CD14-positive monocyte (primary cell): ENCODE measurements at places on chromosomes 6 and 20.

GRCh38 chr6:33607784-33608161, 13.3 kb upstream of the ITPR3 start:
- no peak for DNase-seq

GRCh38 chr20:11267131-11267761, 593.4 kb upstream of the JAG1 start:
- no peak for DNase-seq

DNA sequence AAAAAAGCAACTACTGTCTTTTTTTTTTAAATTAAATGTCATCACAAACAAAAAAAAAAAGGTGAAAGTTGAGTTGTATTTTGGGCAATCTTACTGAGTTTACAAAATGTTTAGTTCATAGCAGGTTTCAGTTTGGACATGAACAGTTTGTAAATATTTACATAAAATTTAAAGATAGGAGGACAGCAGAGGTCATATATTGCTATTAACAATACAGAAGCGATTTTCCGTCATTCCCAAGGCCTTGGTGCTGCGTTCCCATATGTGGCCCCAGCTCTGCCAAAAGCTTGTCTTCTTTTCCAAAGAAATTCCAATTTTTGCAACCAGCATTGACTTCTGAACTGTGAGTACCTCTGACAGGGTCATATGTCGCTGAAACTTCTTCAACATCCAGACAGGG, 5.1 kb downstream of the BACH2 start:
- DNase-seq, result no peak

GRCh38 chr20:39849171-39849570, 839.9 kb downstream of the MAFB start:
- DNase-seq, result no peak

- DNase-seq, result no peak
These were observed 2.2 kb downstream of the SNTA1 start for GRCh38 chr20:33441142-33441955.

- DNase-seq, result no peak
These were observed 42.9 kb downstream of the HDGFL1 start for GRCh38 chr6:22612236-22612635.

DNA sequence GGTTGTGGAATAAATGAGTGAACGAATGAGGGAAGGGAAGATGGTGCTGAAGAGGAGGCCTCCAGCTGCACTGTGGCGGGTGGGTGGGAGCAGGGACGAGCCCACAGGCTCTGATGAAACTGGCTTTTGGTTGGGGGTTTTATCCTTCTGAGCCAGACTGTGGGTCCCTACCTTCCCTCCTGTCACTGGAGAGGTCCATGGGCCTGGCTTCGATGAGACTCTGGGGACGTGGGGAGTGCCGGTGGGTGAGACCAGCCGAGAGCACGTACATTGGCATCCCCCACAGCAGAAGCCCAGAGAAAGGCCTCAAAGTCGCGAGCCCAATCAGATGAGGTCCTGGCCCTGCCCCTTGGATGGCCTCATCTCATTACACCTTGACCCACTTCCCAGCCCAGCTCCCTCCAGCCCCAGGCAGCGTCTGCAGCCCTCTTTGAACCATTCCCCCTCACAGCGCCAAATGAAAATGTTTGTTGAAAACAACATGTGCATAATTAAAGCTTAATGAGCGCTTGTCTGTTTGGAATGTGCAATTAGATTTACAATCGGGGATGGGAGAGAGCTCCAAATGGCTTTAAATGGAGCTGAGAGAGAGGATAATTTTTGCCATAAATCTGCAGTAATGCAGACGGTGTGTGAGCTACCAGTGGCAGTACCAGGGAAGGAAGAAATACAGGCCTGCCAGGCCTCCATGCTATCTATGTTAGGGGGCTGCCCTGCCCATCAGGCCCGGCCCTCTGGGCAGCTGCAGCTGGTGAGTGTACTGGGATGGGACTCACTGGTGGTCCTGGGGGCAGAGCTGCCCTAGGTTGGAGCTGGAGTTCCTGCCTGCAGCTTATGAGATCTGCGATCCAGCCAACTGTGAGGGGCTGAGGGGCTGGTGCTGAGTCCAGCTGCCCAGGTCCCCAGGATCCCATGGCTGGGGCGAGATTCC, 47.2 kb downstream of the TOX2 start:
- no peak for DNase-seq

DNA sequence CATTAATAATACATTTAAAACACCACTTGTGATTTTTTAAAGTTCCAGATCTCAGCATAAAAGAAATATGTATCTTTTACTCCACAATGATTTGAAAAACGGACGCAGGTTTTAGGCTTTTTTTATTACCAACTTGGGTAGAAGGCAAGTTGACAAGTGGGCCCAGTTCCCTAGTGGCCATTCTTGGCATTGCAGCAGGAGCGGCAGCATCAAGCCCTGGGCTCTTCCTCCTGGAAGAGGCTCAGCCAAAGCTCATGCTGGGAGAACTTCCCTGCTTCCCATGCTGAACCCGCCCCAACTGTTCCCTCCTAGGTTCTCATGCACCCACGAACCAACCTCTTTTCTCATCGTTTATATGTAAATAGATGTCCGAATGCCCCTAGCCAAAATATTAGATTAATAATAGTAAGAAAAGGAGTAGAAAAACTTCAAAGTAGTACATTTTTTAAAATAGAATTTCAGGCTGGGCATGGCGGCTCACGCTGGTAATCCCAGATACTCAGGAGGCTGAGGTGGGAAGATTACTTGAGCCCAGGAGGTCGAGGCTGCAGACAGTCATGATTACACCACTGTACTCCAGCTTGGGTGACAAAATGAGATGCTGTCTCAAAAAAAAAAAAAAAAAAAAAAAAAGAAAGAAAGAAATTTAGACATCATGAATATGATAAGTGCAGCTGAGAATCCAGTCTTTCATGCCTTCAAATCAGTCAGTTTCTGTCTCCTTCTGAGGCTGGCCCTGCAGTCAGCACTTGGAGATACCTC, 18.2 kb upstream of the MYB start:
- DNase-seq, result peak; percentile 43

- peak; percentile 88 for DNase-seq
These were observed 12.6 kb upstream of the ADA start for GRCh38 chr20:44664131-44664530.

GRCh38 chr20:53524589-53525312, 68.9 kb downstream of the ZNF217 start:
- DNase-seq, result no peak

GRCh38 chr6:149168968-149169367, 148.5 kb upstream of the TAB2 start:
- DNase-seq, result no peak

- peak; percentile 19 for DNase-seq
These were observed 181.6 kb upstream of the RGS17 start for GRCh38 chr6:153312634-153313033.

DNA sequence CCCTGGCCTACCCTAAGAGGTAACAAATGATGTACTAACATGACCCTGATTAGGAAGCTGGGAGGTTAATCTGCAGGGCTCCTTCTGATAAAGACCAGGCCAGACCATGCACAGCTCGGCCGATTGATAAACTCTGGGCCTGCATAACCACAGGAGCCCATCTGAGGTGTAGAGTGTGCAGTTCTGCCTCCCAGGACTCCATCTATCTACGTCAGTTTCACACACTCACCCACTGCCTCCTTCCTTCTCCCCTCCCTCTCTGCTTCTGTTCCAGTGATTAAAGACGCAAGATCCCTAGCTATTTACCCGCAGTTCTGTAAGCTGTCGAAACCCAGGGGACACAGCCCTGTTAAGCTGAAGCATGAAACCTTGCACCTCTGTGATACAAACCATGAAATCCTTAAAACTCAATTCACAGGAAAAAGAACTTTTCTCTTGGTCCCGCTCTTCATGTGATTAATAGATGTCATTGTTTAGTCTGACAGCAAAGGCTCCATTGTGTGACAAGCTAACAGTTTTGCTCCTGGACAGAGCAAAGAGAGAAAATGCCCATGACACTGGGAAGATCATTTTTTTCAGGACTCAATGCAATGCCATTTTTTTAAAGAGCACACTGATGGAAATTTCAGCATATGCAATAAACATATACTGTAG, 470.6 kb downstream of the MAFB start:
- DNase-seq, result no peak

GRCh38 chr6:108476847-108477430, 83.8 kb upstream of the FOXO3 start:
- no peak for DNase-seq

DNA sequence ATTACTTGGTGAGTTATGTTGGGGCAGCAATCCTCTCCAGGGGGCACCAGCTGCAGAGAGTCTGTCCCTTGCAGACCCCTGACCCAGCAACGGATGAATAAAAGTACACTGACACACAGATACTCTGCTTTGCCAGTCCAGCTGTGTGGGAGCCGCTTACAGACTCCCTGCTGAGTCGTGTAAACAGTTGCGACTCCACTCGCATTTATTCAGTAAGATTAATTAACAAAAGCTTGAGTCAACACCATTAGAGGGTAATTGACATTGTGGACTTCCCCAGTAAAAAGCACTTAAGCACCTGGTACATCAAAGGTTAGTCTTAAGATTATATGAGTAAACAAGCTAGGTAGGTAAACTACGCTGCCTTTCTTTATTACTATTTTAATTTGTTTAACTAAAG, 92.0 kb upstream of the TMEM181 start:
- no peak for DNase-seq

DNA sequence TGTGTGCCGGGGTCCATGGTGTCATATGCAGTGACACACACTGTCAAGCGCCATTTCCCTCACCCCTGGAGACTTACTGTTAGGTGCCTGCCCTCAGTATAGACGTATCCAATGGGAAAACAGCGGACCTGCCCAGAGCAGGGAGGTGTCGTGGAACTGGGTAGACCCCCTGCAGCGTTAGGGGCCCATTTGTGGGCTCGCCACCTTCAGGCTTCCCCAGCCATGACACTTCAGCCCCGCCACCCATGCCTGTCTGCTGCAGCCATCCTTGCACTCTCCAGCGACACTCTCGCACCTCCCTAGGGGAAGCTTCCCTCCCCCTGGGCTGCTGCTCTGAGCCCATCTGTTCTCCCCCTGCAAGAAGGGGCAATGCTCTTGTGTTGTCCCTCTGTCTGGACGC, 43.2 kb downstream of the STK35 start:
- DNase-seq, result no peak

- DNase-seq, result no peak
These were observed 43.1 kb downstream of the ESR1 start for GRCh38 chr6:151850479-151851003.

GRCh38 chr6:143901885-143902750, 37.8 kb downstream of the ZC2HC1B start:
- DNase-seq, result no peak

DNA sequence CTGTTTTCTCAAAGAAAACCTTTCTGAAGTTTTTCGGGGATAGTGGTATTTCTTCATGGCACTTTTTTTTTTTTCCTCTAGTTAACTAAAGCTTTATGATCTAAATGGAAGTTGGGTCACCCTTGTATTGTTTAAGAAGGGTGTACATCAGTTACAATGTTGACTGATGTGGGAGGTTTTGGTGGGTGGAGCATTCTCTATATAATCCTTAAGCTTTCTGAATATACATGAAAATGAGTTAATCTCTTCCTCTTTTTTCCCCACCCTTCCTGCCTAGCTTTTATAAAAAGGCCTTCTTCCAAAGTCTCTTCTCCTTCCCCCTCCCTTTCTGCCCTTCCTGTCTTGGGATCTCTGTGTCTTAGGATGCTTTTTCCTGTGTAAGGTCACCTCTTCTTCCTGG, 47.2 kb downstream of the DHX35 start:
- DNase-seq, result no peak

- DNase-seq, result no peak
These were observed 43.4 kb upstream of the RNF144B start for GRCh38 chr6:18343741-18344140.

- DNase-seq, result no peak
These were observed 189.7 kb upstream of the PMEPA1 start for GRCh38 chr20:57899554-57899953.

- DNase-seq, result no peak
These were observed 479.3 kb upstream of the BTBD3 start for GRCh38 chr20:11438412-11438811.

GRCh38 chr20:23174821-23175220, 88.7 kb upstream of the CD93 start:
- DNase-seq, result no peak

DNA sequence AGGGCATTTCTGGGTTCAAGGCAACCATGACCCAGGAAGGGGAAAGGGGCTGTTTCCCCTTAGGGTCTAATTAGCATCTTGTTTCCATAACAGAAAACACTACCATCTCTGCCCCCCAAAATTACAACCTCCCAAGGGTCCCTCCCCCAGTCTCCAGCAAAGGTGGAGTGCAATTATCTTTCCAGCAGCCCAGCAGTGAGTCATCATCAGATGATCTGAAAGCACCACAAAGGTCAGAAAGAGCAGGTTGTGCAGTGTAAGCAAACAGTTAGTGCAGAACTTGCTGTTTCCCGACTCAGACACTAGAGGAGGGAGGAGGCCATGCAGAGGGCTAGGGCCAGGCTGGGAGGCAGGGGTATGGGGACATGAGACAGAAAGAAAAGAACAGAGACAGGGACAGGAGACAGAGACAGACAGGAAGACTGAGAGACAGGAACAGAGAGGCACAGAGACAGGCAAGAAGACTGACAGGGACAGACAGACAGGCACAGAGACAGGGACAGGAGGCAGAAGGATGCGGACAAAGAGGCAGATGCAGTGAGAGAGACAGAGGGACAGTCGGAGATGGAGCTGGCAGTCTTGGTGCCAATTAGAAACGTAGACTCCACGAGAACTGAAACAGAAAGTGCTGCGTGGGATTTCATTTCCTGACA, 62.5 kb downstream of the PYGB start:
- DNase-seq, result peak; percentile 85

DNA sequence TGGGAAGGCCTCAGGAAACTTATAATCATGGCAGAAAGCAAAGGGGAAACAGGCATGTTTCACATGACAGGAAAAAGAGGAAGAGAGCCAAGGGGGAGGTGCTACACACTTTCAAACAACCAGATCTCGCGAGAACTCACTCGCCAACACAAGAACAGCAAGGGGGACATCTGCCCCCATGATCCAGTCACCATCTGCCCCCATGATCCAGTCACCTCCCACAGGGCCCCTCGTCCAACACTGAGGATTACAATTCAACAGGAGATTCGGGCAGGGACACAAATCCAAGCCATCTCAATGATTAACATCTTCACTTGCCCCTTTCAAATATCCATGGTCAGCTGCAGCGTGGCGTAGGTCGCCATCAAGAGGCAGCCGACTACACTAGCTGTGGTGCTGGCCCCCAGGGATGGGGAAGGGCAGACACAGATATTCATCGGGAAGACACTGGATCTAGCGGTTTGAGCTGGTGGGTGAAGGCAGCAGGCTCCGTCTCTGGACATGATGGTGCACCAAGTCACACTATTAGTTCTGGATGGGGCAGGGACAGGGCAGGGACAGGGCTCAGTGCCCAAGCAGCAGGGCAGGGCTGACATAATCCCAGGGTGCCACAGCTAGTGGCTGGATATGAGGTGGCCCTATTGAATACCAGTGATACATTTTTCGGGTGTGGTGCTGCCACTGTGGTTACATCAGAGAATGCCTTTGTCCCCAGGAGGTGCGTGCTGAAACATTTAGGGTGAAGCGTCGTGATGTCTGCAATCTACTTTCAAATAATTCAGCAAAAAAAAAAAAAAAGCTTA, 31.6 kb downstream of the TUBB2B start:
- no peak for DNase-seq

GRCh38 chr6:2476376-2476775, 231.0 kb upstream of the GMDS start:
- DNase-seq, result no peak

GRCh38 chr6:51996296-51996947, 91.0 kb downstream of the PKHD1 start:
- DNase-seq, result no peak
